ENCODE measurements at places on chromosomes 13 and 19.
A peak's percentile ranks its signal among the peaks of the same experiment; 100 is the strongest.

- no peak for DNase-seq
Measured at GRCh38 chr13:40995997-40996396, 23.1 kb downstream of the ELF1 start.

GRCh38 chr19:6800991-6801484 lies 28.5 kb downstream of the VAV1 start:
- no peak for DNase-seq

DNA sequence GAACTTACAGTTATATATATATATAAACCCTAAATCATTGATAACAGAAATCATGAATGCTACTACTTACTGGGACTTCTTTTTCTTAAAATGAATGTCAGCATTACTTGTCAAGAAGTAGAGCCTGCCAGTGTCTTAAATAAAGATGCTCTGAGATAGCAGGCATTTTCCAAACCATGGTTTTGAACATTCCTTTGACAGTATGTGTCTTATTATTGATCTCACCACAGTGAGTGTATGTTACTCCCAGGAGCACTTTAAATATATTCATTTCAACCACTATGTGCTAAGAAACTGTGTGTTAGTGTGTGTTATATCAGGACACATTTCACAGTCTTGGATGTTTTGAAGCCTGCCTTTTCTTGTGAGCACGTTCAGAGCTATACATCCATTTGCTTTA lies 28.2 kb downstream of the TNFRSF19 start:
- DNase-seq: no peak

DNA sequence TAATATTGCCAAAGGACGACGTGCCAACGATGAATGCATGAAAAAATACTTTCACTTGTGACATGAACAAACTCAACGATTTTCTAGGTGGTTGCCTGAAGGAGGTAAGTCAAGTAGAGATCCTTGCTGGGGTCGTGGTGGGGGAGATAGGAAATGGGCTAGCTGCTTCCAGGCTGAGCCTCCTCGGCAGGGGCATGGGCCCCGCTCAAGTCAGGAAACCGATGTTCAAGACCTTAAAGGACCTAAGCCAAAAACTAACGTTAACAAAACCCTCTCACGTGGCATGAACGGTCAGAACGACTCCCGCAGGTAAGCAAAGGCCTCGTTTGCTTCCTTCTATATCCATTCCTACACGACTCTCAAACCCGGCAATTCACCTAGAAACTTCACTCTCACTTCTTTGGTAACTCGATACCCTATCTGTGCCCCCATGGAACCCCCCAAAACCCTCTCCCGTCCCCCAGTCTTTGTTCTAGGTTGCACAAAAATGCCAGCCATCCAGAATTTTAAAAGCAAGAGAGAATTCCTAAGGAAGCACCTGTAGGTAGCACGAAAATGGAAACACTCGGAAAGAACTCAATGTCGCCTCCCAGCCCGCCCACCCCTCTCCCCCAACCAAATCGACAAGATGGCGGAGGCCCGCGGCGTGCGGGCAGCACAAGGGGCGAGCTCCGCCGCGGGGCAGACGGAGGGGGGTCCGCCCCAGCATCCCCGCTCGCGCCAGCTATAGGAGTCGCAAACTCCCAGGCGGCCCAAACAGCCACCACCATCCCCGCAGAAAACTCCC lies 13.6 kb downstream of the ACP4 start:
- DNase-seq: peak; percentile 52

DNA sequence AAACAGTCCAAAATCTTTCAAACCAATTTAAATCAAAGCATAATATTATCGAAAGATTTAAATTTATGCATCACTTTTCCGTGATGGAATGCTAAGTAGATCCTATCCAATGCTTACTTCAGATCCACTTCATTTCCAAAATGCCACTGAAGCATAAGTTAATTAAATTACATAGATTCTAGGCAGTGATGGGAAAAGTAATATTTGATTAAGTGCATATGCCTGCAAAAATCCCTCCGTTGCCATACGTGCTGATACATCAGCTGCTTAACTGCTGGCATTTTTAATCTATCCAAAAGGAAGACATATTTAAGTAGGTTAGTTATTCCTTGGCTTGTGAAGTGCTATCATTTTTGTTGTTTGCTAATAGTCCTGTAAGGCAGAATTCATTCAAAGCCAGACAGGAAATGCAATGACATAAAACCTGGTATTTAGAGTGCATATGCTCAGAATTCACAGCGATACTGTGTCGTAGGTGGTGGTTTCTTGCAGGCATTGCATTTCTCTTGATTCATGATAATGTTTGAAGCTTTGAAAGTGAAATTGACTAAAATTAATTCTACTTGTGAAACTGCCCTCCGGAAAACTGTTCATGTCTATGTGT lies 738.3 kb upstream of the GPC6 start:
- no peak for DNase-seq

- DNase-seq: no peak
Measured at GRCh38 chr13:51935326-51936171, 73.8 kb downstream of the CCDC70 start.

- DNase-seq: peak; percentile 84
Measured at GRCh38 chr19:4066682-4067395, at the start of gene ZBTB7A. ZBTB7A (minus strand) TSS chr19:4066899; CDS start chr19:4055232, 11,667 bp downstream.

DNA sequence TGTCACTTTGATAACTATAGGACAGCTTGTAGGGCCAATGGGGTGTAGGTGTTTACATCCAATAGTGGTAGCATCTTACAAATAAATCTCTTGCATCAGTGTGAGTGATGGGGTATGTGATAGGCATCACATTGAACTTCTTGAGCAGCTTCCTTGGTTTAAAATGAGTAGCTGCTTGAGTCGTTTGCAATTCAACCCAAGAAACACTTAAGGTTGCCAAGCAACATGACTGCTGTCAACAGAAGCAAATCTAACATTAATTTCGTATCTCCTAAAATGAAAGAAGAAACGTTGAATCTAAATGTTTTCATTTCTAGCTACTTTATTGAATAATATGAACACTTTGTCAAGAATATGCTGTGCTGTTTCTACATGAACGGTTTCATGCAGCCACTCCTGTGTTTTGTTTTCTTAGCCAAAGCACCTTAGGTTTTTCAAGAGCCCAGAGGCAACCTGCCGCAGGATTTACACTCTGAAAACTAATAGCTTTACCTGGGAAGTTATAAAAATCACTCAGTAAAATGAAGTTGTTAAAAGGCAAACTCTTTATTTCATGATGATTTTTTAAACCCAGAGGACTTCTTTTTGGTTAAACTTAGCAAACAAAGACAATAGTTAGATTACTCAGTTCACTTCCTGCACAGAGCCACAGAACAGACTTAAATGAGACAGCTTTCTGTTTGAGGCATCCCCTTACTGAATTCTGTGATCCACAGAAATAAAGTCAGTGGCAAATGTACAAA lies 305.2 kb downstream of the MTUS2 start:
- no peak for DNase-seq

GRCh38 chr13:30845297-30846214 lies 60.5 kb upstream of the MEDAG start:
- no peak for DNase-seq

GRCh38 chr19:54526972-54527371 lies 24.3 kb downstream of the LAIR2 start:
- DNase-seq: no peak

DNA sequence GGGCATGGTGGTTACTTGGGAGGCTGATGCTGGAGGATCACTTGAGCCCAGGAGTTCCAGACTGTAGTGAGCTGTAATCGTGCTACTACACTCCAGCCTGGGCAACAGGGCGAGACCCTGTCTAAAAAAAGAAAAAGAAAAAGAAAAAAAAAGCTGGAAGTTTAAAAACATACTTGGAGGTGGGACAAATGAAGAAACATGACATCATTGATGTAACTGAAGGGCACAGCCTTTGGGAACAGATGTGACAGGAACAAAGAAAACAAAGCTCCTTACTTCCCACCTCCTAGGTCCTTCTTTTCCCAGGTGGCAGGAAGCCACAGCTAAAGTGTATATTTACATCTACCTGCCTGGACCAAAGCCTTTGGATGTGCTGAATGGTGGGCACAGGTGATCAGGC lies 1.9 kb downstream of the PEX11G start:
- DNase-seq: no peak

- no peak for DNase-seq
Measured at GRCh38 chr13:37340901-37341670, 235.6 kb upstream of the CSNK1A1L start.

DNA sequence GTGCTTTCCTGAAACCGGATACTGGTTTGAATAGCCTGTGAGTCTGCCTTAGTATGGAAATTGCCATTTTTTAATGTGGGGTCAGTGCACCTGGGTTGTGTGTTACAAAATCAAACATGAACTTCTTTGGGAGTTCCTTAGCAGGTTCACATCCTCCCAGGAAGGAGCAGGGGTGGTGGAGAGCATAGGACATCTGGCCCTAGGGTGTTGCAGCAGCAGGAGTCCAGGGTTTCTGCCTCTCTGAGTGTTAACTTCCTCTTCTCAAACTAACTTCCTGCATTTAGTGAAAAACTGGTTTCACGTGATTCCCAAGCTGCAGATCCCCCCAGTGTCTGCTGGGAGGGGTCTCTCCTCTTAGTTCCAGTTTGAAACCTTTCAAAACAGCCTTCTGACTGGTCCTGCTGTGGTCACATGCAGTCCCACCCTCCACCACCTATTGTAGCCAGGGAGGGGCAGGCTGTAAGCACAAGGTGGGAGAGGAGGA lies 7.2 kb downstream of the RNASEH2B start:
- DNase-seq: no peak

DNA sequence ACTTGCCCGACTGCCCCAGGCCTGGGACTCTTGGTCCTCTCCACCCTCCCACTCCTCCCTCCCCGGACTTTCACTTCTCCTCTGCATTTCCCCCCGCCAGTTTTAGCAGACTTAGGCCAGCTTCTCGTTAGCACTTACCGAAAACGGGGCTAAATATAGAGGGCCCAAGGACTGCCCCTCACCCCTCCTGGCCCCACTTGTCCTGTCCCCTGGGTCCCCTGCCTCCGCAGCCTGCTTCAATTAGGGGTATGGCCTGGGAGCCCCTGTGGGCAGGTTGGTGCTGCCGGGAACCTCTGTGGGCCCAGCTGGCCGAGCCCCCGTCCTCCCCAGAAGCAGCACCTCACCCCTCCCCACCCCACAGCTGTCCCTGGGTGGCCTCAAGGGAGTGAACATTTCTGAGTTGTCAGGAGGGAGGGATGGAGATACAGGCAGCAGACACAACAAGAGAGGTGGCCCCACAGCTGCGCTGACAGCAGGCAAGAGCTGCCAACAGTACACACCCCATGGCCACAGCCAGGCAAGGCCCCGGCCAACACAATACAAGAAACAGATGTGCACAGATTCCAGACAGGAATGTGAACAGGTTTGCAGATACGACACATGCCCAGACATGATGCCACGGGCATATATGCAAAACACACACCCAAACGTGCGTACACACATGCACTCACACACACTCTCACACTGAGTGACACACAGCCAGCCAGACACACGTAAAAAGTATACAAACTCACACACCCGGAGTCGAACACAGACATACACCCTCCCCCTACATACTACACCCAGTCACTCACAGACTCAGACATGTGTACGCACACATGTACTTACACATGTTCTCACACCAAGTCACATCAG lies 2.6 kb downstream of the POU2F2 start:
- DNase-seq: peak; percentile 67

GRCh38 chr13:90253806-90254205 lies 1093.7 kb upstream of the MIR17HG start:
- no peak for DNase-seq

Measured in glutamatergic neuron (in vitro differentiated cells).